Activated CD4-positive, alpha-beta memory T cell treated with anti-CD3 and anti-CD28 coated beads, Interleukin-2, amount 10 ng/mL, durations not matched to agents 7 days and 5 days (primary cell): ENCODE measurements at places on chromosomes 2 and 18. TPM values are rescaled to one million over a fixed set of nuclear protein-coding genes. Genes with fewer than 3 reads are reported as not detected.

- H3K36me3 ChIP-seq, result no peaks in the 10 kb centered on the region
- H3K27ac ChIP-seq, result no peak overlapping the region
- no peak overlapping the region for H3K4me3 ChIP-seq
- H3K27me3 ChIP-seq, result no peaks in the 10 kb centered on the region
- H3K4me1 ChIP-seq, result peaks cover 19% of the 10 kb centered on the region
These were observed 109.6 kb upstream of the ALKAL2 start for GRCh38 chr2:397521-397920.

GRCh38 chr2:12271589-12271984, 445.1 kb upstream of the TRIB2 start:
- peaks cover 2% of the 10 kb centered on the region for H3K27me3 ChIP-seq
- no peak for DNase-seq
- no peak overlapping the region for H3K4me3 ChIP-seq
- H3K27ac ChIP-seq, result peak overlapping the region; percentile 38

RIF1 gene
- total RNA-seq, result 52.4 TPM

CHMP1B gene
- 26.8 TPM for total RNA-seq

SERPINB3 gene
- not detected for total RNA-seq
